Activated CD8-positive, alpha-beta memory T cell treated with anti-CD3 and anti-CD28 coated beads for 1 hour (primary cell): ENCODE measurements at places on chromosomes 3 and 15.

DNA sequence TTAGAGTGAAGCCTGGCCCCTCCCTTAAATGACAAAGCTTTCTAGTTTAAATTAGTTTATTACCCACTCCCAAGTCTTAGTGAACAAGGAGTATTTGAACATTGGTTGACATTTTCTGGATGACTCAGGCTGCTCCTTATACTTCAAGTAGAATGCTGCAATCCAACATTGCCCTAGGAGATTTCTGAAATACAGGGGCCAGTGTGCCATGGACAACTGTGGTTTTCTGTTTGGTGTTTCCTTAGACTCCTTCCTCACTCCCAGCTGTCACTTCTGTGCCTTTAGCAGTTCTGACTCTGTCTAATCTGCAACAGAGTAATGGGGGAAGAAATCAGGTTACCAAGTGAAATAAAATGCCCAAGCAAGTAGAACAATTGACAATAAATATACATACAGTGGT lies 116.1 kb upstream of the P2RY1 start:
- no peak for DNase-seq

GRCh38 chr3:192161661-192162060 lies 565.7 kb downstream of the FGF12 start:
- no peak for DNase-seq

- DNase-seq = no peak
Measured at GRCh38 chr15:74268020-74268419, 31.9 kb downstream of the CCDC33 start.

- no peak for DNase-seq
Measured at GRCh38 chr3:158086776-158087175, 19.4 kb downstream of the SHOX2 start.

GRCh38 chr3:46517016-46517783 lies 19.4 kb downstream of the RTP3 start:
- DNase-seq = no peak

DNA sequence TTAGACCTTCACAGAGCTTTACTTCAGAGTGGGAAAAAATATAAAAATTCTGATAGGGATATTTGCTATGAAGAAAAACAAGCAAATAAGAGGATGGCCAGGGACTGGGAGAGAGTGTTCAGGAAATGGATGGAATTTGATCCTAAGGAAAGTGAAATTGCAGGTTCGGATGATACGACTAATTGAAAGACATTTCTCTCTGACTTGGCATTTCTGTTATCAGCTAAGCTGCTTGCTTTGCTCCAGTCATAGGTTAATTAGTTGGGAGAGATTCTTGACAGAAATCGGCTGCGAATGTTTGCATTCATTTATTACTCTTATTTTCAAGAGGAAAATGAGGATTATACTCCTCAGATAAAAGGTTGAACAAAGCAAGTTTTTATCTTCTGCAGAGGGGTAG lies 808.7 kb upstream of the NECTIN3 start:
- DNase-seq = no peak

- DNase-seq = no peak
Measured at GRCh38 chr3:148755570-148755969, 57.9 kb downstream of the AGTR1 start.

DNA sequence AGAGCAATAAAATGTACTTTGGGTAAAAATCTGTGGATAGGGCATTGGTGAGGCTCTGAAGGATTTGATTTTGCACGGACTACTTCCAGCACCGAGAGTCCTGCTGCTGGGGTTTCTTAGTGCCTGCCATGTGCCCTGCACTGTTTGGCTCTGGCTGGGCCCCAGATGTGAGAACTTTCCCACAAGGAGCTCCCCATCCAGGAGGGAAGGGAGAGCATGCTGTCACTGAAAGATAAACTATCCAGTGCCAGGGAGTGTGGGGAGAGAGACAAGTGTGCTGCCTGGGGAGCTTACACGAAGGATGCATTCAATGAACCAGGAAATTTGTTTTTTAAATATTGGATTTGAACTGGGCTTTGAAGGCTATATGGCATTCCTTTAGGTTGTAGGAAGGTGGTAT lies 30.2 kb downstream of the LPP start:
- no peak for DNase-seq

DNA sequence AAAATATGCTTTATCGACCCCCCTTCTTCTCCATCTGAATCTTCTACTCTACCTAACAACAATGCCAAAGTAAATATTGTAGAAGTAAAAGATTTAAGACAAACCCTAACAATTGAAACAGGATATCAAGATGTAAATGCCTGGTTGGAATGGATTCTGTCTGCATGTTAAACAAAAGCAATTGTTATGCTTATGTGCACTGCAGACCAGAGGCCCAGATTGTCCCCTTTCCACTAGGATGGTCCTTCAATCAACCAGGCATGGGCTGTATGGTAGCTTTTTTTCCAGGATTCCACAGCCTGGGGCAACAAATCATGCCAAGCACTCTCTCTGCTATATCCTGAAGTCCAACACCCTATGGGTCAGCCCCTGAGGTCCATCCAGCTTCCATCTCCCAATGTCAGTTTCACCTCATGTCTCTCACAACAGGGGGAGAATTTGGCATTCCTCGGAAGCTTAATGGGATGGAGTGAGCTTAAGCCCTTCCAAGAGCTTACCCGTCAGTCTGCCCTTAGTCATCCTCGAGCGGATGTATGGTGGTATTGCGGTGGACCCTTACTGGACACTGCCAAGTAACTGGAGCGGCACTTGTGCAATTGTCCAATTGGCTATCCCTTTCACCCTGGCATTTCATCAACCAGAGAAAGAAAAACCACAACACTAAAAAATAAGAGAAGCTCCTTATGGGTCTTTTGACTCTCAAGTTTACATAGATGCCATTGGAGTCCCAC lies 36.2 kb downstream of the ZNF589 start:
- no peak for DNase-seq

DNA sequence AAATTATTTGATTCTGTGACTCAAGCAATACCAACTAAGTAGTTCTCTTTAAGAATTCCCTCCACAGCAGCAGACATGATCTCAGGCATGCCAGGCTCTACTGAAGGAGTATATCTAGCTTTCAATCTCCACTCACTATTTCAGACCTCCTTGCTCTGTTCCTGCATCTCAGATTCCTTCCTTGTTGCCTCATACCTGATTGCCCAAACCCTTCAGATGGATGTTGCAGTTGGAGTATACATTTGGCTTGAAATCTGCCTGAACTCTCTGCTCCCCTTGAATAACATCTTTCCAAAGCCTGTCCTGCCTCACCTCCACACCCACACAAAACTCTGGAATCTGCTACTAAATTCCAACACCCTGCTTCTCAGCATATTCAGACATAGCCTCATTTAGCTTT lies 19.8 kb upstream of the TM4SF4 start:
- DNase-seq = no peak

GRCh38 chr3:182487143-182487542 lies 306.2 kb upstream of the ATP11B start:
- DNase-seq = no peak

GRCh38 chr3:60188803-60189202 lies 1062.4 kb downstream of the FHIT start:
- DNase-seq = no peak

GRCh38 chr3:195591852-195592251 lies 8.1 kb upstream of the APOD start:
- DNase-seq = no peak

GRCh38 chr3:169044331-169045113 lies 619.0 kb downstream of the MECOM start:
- no peak for DNase-seq

DNA sequence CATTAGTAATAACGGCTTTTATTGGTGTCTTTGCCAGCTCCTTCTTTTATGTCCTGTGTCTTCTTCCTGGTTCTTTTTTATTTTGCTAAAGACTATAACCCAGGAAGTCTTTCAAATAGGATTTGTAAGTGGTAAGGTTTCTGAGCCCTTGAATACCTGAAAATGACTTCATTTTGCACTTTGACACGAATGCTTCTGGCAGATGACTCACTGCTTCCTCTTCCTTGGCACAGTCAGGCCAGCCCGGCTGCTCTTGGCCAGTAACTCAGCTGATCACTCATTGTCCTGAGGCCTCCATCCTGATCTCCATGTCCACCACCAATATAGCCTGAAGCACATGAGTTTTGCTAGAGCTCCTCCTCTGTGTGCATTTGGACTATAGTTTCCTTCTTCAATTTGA lies 48.7 kb upstream of the NR2E3 start:
- no peak for DNase-seq

GRCh38 chr3:28042095-28042635 lies 199.3 kb upstream of the CMC1 start:
- DNase-seq = no peak

GRCh38 chr3:52004163-52004787 lies 8.6 kb upstream of the RPL29 start:
- no peak for DNase-seq

- DNase-seq = no peak
Measured at GRCh38 chr3:124455891-124456290, 274.4 kb upstream of the UMPS start.

DNA sequence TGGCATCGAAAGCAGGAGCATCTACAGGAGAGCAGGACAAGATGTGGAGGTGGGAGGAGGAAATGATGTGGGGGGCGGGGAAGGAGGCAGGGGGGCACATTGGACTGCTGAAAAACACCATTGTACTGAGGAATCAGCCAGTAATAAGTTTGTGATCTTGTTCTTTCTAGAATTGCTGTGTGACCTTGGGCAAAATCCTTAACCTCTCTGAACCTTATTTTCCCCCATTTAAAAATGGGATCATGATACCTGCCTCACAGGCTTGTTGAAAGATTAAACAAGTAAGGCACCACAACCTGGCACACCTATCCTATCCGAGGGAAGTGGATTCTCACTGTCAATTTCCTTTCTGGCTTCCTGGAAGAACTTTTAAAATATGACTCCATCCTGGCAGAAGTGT lies 56.9 kb upstream of the ARRDC4 start:
- DNase-seq = no peak

DNA sequence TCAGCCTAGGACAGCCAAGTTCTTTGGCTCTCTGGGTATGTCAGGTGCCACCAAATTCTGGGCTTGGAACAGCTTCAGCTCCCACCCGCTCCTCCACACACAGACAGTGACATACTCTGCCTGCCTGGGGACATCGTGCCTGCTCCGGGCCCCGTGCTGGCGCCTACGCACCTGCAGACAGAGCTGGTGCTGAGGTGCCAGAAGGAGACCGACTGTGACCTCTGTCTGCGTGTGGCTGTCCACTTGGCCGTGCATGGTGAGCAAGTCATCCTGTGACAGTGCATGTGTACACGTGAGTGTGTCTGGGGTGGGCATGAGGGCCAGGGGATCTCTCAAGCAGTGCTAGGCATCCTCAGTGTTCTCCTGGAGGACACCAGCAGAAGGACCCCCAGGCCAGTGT lies 922 bp downstream of the IL17RC start:
- DNase-seq = no peak

GRCh38 chr3:157261000-157261399 lies 101.1 kb upstream of the CCNL1 start:
- DNase-seq = no peak

DNA sequence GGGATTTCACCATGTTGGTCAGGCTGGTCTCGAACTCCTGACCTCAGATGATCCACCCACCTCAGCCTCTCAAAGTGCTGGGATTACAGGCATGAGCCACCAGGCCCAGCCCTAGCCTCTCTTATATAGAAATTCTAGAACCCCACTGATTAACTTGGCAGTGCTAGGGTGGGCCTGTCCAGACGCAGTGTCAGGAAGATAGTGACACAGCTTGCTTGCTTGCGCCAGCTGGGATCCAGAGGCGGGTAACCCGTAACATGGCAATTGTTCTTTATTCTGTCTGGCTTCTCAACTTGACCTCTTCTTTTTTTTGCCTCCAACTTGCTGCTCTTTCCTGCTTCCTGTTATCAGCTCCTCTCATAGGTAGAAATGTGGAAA lies 16.2 kb downstream of the CEP19 start:
- no peak for DNase-seq

- no peak for DNase-seq
Measured at GRCh38 chr3:16504242-16504641, 9.3 kb downstream of the RFTN1 start.

DNA sequence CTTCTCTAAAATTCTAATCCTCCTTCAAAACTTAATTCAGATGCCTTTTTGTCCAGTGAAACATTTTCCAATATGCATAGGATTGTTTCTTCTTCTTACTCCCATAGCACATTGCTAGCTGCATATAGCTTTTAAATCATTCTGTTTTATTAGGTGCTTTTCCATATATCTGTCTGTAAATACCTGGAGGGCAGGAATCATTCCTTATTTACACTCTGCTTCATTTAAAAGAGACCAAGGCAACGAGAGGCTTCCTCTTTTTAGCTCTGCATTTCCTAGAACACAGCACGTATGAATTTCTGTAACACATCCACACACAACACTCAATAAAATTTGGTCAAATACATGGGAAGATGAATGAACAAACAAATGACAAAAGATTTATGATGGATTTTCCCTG lies 43.5 kb upstream of the KPNA4 start:
- DNase-seq = no peak
